ENCODE measurements at places on chromosomes 16 and 17. TPM values are rescaled to one million over a fixed set of nuclear protein-coding genes. Genes with fewer than 3 reads are reported as not detected.

DNA sequence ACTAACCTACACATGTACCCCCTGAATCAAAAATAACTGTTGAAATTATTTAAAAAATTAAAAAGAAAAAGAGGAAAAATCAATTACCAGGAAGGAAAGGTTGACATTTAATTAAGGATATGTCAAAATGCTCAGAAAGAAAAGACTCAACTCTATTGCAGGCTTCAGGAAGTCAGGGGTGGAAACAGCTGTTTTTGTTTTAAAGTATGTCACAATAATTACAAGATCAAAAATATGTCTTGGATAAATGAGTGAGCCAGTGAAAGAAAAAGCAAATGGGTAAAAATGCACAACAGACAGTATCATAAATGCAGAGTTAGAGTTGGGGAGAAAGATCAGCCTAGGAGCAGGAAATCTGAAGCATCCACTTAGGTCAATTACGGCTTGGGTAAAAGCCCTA is 146.0 kb downstream of the CDH11 start:
- no peak overlapping the region for H3K27ac ChIP-seq
- DNase-seq, result no peak
- no peaks in the 10 kb centered on the region for H3K4me1 ChIP-seq
- H3K36me3 ChIP-seq, result no peaks in the 10 kb centered on the region
- H3K27me3 ChIP-seq, result no peaks in the 10 kb centered on the region

- peak within 1 kb of the TSS; percentile 95 for H3K27ac ChIP-seq
- peaks cover 2% of the 10 kb centered on the region for H3K36me3 ChIP-seq
- peaks cover 25% of the 10 kb centered on the region for H3K4me1 ChIP-seq
- DNase-seq, result peak; percentile 96
- H3K4me3 ChIP-seq, result peak within 1 kb of the TSS; percentile 100
- peaks cover 11% of the 10 kb centered on the region for H3K27me3 ChIP-seq
Observed at GRCh38 chr17:47840742-47841487, at the start of gene SCRN2. Gene SCRN2 (minus strand): TSS chr17:47841273. CDS start chr17:47840843, 430 bp downstream.

GRCh38 chr16:48680881-48681280 is 70.9 kb upstream of the N4BP1 start:
- H3K27me3 ChIP-seq, result no peaks in the 10 kb centered on the region
- no peak overlapping the region for H3K27ac ChIP-seq
- H3K36me3 ChIP-seq, result no peaks in the 10 kb centered on the region
- H3K4me1 ChIP-seq, result peaks cover 1% of the 10 kb centered on the region
- DNase-seq, result no peak
- H3K4me3 ChIP-seq, result no peak overlapping the region

DNA sequence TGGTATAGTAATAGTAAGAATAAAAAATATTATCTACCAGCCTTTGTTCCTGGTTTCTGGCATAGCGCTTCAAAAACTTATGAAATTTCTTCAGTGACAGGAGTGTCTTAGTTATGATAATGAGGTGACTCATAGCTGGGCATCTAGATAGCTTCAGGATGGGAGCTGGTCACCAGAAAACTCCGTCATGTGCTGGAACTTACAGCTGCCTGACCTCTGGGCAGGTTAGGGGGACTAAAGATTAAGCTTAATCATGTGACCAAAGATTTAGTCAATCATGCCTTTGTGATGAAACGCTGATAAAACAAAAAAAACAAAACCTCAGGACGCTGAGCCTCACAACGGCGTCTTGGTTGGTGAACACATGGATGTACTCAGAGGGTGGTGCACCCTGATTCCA is 154.2 kb downstream of the MYO1D start:
- no peak overlapping the region for H3K27ac ChIP-seq
- no peaks in the 10 kb centered on the region for H3K4me1 ChIP-seq
- H3K36me3 ChIP-seq, result peaks cover 3% of the 10 kb centered on the region
- no peak for DNase-seq

DNA sequence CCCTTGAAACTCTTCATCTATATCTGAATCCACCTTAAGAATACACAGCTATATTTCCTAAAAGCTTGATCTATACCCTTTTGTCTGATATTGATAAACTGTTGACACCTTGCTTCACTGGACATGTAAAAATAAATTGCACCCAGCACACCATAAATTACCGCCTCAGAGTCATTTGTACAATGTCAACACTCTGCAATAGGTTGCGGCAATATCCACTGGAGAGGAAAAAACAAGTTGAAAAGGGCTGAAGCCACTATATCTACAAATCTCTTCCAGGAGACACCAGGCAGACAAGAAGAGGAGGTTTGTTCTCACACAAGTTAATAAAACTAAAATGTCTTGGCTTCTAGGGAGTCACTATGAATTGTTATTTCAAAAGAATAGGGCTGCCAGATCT is 656.9 kb downstream of the CDH8 start:
- H3K27me3 ChIP-seq, result no peaks in the 10 kb centered on the region
- no peak overlapping the region for H3K27ac ChIP-seq
- H3K4me3 ChIP-seq, result no peak overlapping the region
- DNase-seq, result no peak

- no peak for DNase-seq
- H3K36me3 ChIP-seq, result peaks cover 34% of the 10 kb centered on the region
- H3K4me1 ChIP-seq, result peaks cover 12% of the 10 kb centered on the region
- no peak overlapping the region for H3K4me3 ChIP-seq
Observed at GRCh38 chr16:75616521-75617010, 6.5 kb downstream of the ADAT1 start.

DNA sequence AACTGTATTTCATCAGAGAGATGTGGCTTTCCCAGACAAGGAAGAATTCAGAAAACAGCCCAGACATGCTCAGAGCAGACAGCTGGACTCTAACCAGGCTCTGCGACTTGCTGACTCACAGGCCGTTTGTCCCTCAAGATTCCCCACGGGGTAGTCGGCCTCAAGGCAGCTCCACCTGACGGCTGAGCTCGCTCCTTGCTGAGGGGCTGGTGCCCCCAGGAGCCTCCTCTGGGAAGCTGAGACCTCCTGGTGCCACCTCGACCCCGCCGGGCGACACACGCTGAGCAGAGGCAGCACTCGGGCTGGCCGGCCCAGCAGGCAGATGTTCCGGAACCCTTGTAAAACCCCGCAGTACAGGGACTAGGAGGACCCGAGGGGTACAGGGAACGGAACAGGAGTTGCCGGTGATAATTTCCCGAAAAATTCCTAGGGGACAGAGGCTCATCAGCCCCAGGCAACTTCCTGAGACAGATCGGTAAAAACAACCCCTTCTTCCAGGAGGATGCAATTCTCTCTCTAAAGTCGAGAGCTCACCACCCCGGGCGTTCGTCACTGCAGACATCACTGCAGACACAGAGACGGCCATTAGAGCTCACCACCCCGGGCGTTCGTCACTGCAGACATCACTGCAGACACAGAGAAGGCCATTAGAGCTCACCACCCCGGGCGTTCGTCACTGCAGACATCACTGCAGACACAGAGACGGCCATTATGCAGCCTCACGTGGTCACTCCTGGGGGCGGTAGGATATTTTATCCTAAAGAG is 19.9 kb downstream of the RPH3AL start:
- H3K4me3 ChIP-seq, result no peak overlapping the region
- H3K27me3 ChIP-seq, result peaks cover 21% of the 10 kb centered on the region
- no peak overlapping the region for H3K27ac ChIP-seq
- peaks cover 11% of the 10 kb centered on the region for H3K4me1 ChIP-seq
- no peak for DNase-seq

DNA sequence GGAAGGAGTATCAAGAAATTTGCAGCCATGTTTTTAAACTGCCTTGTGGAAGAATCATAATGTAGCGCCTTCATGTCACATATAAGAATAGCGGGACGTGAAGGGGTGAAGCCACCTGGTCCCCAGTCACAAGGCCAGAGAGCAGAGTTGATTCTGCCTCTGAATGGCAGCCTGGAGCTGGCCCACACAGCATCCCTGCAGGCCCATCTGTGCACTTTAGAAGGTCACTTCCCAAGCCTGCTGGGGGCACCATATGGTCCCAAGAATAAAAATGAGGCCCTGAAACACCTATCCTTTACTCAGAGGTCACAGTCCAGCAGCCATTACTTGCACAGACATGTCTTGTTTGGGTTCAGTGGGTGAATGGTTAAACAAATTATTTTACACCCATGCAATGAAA is 15.0 kb downstream of the CD300E start:
- no peaks in the 10 kb centered on the region for H3K36me3 ChIP-seq
- H3K27me3 ChIP-seq, result peaks cover 35% of the 10 kb centered on the region
- DNase-seq, result no peak
- H3K4me3 ChIP-seq, result no peak overlapping the region
- peaks cover 13% of the 10 kb centered on the region for H3K4me1 ChIP-seq

GRCh38 chr17:65181237-65182061 is 44.3 kb downstream of the RGS9 start:
- peak overlapping the region; percentile 16 for H3K4me3 ChIP-seq
- peaks cover 8% of the 10 kb centered on the region for H3K27me3 ChIP-seq
- H3K36me3 ChIP-seq, result peaks cover 3% of the 10 kb centered on the region
- H3K27ac ChIP-seq, result peak overlapping the region; percentile 47
- DNase-seq, result no peak

DNA sequence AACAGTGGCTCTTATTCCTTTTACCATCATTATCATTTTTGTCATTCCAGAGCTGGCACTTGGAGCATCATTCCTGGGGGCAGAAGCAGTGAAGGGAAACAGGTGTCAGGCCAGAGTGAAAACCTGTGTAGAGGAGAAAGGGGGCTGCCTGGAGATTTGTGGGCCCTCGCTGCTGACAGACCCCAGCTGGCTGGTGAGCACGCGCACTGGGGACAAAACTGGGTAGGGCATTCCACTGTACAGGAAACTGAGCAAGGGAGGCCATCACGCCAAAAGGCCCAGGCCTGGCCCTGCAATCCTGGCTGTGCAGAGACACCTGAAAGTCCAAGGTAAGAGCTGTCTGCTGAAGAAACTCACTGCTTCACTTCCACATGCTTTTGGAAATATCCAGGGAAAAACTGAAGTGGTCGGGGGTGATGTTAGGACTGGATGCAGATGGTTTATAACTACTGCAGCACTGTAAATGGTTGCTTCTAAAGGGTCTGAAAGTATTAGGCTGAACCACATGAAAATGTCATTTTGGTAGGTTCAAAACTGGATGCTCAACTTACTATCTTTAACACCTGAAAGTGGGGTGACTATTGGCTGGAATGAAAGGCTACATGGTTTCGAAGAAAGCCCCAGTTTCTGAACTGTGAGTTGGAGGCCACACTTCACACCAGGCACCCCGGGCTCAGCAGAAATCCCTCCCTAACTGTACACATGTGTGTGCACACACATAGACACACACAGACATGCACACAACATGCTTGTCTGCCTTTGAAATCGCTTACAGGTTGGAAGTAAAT is 225.0 kb downstream of the C16orf78 start:
- DNase-seq, result no peak
- H3K27ac ChIP-seq, result no peak overlapping the region
- H3K36me3 ChIP-seq, result no peaks in the 10 kb centered on the region
- H3K4me3 ChIP-seq, result no peak overlapping the region
- no peaks in the 10 kb centered on the region for H3K4me1 ChIP-seq
- H3K27me3 ChIP-seq, result peaks cover 14% of the 10 kb centered on the region

GRCh38 chr17:68843522-68843921 is 111.7 kb downstream of the ABCA8 start:
- H3K4me1 ChIP-seq, result no peaks in the 10 kb centered on the region
- no peak overlapping the region for H3K4me3 ChIP-seq
- H3K36me3 ChIP-seq, result no peaks in the 10 kb centered on the region
- no peak overlapping the region for H3K27ac ChIP-seq
- DNase-seq, result no peak

- peak overlapping the region; percentile 99 for H3K4me3 ChIP-seq
- peak overlapping the region; percentile 90 for H3K27ac ChIP-seq
- peaks cover 27% of the 10 kb centered on the region for H3K4me1 ChIP-seq
- H3K36me3 ChIP-seq, result peaks cover 5% of the 10 kb centered on the region
Observed at GRCh38 chr16:58733248-58733670, 857 bp downstream of the GOT2 start.

DNA sequence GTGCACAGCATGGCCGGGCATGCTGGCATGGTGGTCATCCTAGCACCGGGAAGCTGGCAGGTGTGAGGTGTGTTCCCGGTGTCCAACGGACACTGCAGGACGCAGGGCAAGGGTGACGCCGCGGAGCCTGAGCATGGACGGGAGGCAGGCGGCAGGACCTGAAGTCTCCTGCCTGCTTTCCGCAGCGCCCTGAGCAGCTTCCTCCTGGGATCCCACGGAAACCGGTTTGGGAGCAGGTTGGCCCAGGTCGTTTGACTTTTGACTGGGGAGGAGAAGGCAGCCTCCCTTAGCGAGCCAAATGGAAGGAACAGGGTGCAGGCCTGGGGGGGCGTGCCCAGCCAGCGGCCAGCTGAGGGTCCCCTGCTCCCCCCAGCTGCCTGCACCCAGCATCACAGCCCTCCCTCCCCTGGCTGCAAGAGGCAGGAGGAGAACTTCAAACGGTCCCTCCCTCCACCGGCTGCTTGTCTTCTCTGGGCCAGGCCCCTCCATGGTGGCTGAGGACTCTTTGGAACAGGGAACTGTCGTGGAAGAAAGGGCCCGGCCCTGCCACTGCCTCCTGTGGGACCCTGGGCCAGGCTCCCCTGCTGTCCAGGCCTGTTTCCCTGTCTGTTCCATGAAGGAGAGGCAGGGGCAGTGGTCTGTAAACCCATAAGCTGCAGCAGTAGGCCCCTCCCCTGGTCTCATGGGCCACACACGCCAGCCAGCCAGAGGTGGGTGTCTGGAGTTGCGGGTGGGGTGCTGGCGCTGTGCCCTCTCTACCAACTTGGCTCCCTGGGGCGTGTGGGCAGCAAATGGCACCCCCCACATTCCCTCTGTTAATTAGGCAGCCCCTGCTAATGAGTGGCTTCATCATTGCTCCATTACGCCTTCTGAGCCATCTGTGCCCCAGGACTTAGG is 7.8 kb upstream of the ADGRG1 start:
- peak; percentile 22 for DNase-seq
- H3K27me3 ChIP-seq, result peaks cover 1% of the 10 kb centered on the region
- no peaks in the 10 kb centered on the region for H3K36me3 ChIP-seq
- H3K27ac ChIP-seq, result no peak overlapping the region
- H3K4me1 ChIP-seq, result peaks cover 7% of the 10 kb centered on the region

DNA sequence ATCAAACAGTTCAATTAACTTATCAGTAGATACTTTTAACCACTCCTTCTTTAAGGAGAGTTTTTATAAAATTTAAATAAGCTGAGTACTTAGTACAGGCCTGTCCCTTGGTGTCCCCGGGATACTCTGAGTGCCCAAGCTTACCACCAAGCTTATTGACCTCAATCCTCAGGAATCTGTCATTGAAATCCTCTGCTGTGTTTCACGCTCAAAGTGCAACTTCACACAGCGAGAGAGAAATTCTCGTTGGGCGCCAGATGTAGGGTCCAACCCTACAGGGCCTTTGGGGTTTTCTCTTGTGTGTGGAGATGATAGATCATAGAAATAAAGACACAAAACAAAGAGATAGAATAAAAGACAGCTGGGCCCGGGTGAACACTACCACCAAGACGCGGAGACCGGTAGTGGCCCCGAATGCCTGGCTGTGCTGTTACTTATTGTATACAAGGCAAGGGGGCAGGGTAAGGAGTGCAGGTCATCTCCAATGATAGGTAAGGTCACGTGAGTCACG is 65.3 kb upstream of the ARL4D start:
- peaks cover 9% of the 10 kb centered on the region for H3K27me3 ChIP-seq
- peak overlapping the region; percentile 42 for H3K27ac ChIP-seq

Gene RABEP1
- total RNA-seq, result 39.2 TPM

Gene TNRC6C
- total RNA-seq, result 74.7 TPM

Gene ALOX15B
- not detected for total RNA-seq
